ENCODE measurements at places on chromosomes 7 and 10.

DNA sequence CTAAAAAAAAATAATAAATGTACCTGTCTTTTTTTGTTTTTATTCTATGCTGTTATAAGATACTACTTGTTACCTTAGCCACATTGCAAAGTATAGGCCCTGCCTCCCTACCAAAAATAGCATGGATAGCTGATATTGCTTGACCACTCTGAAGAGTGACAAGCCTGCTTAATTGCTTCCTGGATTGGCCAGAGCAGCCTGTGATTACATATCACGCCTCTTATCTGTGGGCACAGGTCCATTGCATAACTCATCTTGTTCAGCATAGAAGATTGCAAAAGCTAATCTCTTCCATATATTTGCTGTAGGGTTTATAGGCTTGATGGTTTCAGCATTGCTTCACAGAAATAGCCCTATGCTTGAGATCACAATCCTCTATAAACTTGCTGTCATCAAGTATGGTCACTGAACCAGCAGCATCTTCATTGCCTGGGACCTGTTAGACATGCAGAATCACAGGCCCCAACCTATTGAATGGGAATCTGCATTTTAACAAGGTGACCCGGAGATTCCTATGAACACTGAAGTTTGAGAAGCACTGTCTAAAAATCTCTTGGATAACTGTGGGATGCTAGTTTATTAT, 280.8 kb upstream of the CDC14C start:
- no peak for DNase-seq

- DNase-seq, result no peak
Observed at GRCh38 chr10:4514445-4515108, 311.4 kb upstream of the AKR1E2 start.

DNA sequence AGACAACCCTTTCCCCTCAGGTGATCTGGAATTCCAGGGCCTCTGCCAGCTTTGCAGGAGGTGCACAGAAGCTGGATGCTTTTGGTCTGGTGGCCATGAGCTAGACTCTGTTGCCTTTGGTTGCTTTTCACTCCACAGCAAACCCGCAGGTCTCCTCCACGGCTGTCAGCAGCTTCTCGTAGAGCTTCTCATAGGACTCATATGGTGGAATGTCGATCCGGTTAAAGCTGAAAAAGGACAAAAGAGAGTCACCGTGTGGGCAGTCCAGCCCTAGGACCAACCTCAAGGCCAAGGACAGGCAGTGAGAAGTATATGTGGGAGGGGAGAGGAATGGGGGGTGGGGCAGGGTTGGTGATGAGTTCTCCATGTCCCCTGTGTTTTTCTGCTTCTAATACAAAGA, 113.5 kb downstream of the SMURF1 start:
- DNase-seq, result no peak

- DNase-seq, result no peak
Observed at GRCh38 chr7:158820656-158821055, 8.7 kb downstream of the ESYT2 start.

DNA sequence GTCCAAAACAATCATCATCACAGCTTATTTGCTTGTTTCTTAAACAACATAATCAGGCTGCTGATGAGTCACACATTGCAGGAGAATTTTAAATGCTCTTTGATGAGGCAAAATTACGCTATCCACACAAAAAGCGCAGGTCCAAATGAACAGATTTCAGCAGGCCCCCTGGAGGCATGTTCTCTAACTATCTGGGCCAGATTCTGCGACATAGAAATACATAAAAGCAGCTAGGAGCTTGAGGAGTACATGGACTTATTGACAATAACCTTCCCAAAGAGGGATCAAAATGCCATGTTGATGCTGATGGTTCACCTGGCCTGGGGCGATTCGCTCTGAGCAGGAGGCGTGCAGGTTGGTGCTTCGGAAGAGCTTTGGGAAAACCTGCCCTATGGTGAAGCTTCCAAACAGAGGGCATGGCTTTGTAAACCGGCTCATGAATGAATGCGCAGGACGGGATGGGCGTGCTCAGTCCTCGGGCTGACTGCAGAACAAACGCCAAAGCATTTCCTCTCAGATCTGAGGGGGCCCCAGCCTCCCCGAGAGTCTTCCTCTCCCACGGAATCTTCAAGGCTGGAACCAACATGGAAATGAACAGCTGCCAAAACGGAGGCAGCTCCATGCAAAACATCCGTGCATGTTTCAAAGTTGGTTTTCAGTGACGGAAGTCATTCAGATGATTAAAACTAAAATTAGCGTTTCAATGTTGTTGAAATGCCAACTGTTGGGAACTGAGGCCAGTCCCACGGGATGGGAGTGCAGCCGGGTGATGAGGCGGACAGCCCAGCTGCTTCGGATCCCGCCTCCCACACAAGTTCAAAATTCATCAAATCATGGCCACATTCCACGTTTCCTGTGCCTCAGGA, 179.6 kb downstream of the TCERG1L start:
- no peak for DNase-seq

- no peak for DNase-seq
Observed at GRCh38 chr7:39033885-39034624, 56.3 kb downstream of the POU6F2 start.

- DNase-seq, result no peak
Observed at GRCh38 chr10:28125701-28126100, 126.8 kb upstream of the ODAD2 start.

DNA sequence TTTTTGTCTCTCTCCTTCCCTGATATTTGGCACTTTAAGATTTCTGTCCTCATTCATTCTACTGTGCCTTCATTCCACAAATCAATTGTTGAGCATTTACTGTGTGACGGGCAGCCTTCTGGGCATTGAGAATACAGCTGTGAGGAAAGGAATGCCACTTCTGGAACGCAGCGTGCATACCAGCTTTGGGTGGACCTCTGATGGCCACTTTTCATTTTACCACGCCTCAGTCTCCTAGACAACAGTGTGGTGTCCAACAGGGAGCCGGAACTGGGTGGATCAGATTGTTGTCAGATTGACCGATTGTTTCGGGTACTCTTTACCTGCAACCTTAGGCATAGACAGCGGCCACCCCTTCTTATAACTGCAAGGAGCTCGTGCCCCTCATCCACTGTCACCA, 222.7 kb upstream of the DPP6 start:
- DNase-seq, result no peak

DNA sequence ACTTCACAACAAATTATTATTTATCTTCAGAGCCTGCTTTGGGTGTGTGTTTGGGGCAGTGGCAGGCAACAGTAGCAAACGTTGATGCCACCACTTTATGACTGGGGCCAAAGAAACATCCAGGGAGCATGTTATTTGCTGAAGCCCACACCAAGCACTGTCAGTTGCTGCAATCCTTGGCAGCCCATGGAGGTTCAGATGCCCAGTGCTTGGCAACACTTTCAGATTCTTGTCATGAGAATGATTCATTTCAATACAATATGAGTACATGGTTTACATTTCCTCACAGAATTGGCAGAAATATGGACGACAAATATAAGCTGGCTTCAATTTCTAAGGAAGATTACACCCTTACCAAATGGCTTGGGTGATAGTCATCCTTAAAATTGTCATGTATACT, 46.5 kb upstream of the GLI3 start:
- DNase-seq, result no peak

DNA sequence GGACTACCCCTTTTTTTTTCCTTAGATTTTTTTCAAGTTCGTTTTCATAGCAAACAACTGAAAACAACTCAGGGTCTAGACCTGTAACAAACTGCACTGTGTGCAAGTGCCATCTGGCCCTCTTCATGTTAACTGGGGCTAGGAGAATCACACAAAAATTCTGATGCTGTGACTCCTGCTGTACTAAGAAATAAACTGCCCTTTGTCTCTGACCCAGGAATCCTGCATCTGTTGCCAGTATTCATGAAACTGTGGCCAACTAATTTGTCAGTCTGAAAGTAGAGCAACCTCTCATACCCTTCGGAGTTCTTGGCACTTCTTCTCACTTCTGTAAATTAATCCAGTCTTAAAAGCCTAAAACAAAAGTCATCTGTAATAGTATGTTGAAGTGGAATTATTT, 218.4 kb upstream of the PCDH15 start:
- DNase-seq, result no peak

DNA sequence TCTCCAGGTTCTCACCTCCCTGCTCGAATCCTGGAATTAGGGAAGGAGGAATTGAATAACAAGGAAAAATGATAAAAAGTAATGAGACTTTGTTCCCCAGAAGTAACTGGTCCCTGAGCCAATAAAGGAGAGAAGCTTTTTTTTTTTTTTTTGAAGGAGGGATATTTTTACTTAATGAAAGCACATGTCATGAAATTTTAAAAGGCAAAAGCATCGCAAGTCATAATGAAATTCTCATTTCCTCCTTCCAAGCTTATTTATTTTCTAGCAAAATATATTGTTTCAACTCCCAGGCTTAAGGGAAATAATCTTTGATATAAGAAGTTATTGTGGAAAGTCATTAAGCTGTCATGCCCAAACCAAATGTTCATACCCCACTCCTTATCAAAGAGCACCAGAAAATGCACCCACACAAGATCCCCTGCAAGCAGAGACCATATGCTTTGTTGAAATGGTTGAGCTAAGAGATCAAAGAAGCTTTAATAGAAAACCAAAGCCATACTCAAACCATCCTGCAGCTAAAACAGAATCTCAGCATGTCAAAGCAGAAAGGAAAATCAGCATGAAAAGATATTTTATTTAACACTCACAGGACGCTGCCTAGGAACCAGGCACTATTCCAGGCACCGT, 16.7 kb upstream of the ABCC2 start:
- no peak for DNase-seq

DNA sequence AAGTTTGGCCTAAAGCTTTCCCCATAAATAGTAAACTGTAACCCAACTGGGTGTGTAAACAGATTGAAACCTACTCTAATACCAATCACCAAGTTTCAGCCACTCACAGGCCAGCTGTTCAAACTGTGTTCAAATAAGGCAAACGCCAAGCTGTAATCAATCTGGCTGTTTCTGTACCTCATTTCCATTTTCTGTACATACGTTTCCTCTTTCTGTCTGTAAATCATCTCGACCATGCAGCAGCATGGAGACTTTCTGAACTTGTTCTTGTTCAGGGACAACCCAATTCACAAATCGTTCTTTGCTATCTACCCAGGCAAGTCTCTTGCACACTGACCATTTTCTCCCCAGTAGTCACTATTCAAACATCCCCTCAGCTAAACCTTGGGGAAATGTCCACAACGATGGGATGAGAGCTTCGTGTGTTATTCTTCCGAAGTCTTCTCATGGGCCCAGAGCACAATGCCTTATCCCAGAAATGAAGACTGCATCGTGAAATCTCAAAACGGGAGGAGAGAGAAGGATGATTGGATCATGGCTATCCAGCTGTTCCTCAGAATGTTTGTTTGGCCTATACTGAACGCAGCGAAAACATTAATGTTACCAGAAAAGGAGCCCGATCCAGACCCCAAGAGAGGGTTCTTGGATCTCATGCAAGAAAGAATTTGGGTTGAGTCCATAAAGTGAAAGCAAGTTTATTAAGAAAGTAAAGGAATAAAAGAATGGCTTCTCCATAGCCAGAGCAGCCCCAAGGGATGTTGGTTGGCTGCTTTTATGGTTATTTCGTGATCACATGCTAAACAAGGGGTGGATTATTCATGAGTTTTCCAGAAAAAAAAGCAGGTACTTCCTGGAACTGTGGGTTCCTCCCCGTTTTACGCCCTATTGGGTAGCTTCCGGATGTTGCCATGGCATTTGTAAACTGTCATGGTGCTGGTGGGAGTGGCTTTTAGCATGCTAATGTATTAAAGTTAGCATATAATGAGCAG, 86.2 kb downstream of the SLC16A9 start:
- no peak for DNase-seq

DNA sequence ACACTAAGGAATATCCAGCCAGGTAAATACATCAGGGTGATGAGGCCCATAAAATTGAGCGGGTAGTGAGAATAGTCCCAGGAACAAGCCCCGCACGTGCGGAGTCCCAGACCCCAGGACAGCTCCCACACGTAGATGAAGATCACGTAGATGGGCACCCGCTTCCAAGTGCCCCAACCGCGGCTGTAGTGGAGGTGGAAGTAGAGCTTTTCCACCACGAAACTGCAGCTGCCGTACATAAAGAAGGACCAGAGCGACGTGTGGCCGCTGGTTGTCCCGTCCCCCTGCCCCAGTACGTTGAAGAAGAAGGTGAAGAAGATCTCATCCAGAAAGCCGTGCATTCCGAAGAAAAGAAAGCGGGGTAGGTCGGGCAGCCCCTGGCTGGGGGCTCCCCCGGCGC, 948 bp downstream of the TMEM229A start:
- no peak for DNase-seq

DNA sequence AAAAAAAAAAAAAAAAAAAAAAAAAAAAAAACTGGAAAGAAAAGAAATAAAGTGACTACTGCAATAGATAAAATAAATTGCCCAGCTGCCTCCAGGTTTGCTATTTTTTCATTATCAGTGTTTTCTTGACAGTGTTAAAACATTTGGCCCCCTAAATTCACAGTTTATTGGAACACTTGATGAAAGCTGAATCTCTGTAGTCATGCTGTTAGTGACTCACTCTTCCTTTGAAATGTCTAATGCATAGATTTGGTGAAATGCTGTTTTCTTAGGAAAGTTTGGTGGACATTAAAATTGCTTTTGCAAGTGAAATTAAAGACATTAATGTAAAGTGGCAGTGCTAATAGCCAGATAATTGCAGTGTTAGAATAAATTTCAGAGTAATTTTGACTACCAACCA, 785.2 kb downstream of the NRG3 start:
- DNase-seq, result no peak

GRCh38 chr7:47423196-47423595, 158.7 kb downstream of the TNS3 start:
- DNase-seq, result no peak

DNA sequence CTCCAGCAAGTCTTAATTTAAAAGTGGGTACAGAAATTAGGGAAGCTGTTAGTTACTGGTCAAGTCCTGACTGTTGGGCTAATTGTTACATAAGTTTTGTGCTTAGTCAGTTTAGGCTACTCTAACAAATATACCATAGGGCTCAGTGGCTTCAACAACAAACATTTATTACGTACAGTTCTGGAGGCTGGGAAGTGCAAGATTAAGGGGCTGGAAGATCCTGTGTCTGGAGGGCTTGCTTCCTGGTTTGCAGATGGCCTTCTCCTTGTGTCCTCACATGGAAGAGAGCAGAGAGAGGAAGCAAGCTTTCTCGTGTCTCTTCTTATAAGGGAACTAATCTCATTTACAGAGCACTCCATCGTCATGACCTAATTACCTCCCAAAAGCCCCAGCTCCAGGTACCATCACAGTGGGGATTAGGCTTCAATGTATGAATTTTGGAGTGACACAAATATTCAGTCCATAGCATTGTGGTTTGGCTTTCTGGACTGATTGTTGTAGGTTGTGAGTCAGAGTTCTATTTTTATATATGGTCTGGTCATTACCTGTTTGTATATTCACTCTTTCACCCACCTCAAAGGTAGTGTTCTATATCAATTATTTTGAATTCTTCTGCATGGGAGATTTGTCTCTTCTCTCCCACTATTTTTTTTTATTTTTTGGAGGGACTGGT, 17.1 kb downstream of the ST7 start:
- DNase-seq, result no peak

- DNase-seq, result no peak
Observed at GRCh38 chr10:114753126-114753525, 68.5 kb upstream of the FHIP2A start.
